ENCODE measurements at places on chromosomes 7 and 10.

GRCh38 chr7:21651697-21652096 lies 108.9 kb downstream of the DNAH11 start:
- no peak for DNase-seq

DNA sequence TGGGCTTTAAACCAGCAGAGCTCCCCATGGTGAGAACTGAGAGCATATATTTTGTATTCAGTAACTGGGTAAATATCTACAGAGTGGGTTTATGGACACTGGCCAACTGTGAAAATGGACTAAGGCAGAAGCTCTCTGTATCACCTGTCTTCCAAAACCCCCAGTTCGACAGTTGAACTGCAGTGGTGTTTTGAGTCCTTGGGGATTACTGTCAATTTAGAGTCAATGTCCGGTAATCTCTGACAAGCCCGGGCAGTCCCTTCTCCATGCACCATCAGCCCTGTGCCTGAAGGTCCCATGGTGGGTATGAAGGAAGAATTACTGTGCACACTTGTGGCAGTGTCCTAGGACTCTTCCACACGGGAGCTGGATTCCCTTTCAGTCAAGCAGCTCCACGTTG lies 235.0 kb downstream of the CCSER2 start:
- DNase-seq = no peak

- DNase-seq = no peak
These were observed 18.8 kb downstream of the NOBOX start for GRCh38 chr7:144384555-144385245.

DNA sequence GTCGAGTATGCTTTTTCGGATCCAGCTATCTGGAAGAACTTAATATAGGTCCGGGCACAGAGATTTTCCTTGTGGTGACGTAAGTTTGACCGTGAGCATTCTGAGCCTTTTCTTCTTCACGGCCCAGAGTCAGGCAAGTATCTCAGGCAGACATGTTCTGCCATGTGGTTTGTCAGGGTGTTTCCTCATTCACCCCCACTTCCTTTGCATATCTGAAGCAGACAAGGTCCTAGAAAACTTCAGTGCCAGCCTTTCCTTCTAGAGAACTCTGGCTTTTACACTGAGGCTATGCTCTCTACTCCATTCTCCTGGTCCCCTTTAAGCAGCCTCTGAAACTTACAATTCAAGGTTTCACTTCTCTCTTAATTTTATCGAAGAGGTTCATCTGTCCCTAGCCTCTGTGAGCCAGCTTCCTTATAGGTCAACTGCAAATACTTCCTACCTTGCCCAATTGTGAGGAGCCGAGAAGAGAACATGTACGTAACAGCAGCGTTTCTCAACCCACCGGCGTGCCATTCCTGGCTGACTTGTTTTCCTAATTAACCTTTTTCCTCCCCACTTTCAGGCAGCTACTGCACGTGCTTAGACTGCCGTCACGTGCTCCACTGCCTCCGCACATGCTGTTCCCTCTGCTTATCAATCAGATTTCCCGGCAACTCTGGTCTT lies 47.3 kb downstream of the CDCA7L start:
- DNase-seq = no peak

DNA sequence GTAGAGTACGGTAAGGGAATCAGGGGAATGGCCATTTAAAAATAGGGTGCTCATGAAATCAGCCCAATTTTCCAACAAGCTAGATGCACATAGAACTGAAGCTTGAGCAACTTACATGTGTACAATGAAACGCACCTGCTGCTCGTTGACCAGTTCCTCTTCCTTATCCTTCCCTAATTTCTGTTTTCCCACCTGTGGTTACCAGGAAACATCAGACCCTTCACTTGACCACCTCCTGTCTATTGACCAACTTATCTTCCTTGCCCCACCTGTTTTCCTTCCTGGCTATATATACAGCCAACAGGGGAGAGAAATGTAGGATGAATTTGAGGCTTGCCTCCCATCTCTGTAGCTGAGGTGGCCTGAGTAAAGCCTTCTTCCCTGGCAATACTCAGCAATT lies 37.8 kb upstream of the RAPGEF5 start:
- DNase-seq = no peak

DNA sequence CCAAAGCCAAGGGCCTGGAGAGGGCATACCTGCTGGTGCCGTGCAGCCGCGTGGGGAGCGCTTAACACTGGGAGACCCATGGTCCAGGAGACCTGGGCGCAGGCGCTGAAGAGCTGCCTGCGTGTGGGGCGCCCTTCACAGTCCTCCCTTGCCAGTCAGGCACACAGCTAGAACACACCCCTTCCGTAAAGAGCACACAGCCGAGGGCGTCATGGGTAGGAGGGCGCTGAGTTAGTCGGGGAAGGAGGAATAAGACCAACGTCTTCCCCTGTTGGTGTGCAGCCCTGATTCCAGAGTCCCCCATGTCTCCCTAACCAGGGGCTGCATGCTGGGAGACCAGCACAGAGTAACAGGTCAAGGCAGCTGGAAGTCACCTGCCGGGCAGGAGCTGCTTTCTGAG lies 273.9 kb downstream of the USP6NL start:
- DNase-seq = no peak

- DNase-seq = no peak
These were observed 86.7 kb downstream of the DGKI start for GRCh38 chr7:137760111-137760510.

DNA sequence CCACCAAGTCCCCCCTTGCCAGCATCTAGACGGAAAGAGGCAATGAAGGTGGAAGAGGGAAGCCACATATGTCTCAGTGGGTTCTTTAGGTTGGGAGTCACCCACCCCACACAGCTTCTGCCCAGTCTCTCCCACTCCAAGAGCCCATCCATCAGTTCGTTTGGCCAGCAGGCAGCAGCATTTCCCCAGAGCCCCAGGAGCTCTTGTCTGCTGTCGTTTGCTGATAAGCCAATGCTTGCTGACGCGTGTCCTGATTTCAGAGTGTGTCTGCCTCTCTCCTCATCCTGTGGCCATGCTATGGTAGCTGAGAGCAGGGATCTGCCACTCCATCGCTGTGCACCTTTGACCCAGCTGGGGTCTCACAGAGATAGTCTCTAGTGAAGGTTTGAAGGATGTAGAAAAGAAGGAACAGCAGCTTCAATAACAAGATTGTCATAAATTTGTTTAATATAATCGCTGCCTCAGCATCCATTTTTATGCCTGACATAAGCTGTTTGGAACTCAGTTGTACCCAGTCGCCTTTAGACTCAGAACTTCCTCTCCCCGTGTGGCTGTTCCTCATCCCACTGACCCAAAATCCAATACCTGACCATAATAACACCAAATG lies 39.4 kb upstream of the GDF10 start:
- no peak for DNase-seq

- DNase-seq = no peak
These were observed 1.9 kb upstream of the EPHA1 start for GRCh38 chr7:143410521-143411004.

DNA sequence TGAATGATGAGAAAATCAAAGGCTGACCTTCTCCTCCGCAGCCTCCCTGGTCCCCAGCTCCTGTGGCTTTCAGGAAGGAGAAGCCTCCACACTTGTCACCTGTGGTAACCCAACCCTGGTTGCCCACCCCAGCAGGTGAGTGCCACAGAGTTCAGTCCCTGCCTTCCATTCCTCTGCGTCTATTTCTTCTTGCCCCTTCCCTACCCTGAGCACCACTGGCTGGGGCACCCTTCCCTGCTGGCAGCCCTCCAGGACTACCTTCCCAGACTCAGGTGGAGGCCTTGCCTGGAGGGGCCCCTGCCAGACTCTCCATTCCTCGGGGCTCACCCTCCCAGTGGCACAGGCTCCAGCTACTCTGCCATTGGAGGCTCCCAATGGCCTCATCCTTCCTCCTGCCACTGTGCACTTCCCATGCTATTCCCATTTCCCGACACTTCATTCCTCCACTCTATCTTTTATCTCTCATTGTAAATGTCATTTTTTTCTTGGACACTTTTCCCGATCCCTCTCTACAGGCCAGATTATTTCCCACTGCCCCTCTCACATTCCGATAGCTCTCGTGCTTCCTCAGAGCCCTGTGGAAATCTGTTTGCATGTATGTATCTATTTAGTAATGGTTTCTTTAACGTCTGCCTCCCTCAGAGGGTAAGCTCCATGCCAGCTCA lies 90.6 kb upstream of the PCBD1 start:
- no peak for DNase-seq

GRCh38 chr7:101767544-101767943 lies 49.9 kb upstream of the CUX1 start:
- DNase-seq = no peak

DNA sequence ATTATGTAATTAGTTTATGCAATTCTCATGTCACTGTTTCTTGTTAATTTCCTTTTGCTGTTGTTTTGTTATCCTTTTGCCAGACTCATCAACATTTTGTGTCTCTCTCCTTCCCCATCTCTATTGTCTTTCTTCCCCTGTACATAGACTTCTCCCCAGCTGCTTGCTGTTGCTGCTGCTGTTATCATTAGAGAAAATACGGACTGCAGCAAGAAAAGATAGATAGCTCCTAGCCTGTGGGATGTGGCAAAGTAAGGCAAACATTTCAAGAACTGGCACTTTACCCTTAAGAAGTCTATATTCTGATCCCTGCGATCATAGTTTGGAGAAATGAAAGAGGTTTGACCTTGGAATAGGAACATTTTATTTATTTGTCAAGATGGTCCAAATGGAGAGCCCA lies 162.2 kb downstream of the AOAH start:
- no peak for DNase-seq

GRCh38 chr7:93159490-93159889 lies 11.3 kb upstream of the SAMD9L start:
- DNase-seq = no peak

GRCh38 chr10:128763588-128763987 lies 637.4 kb upstream of the MKI67 start:
- DNase-seq = no peak

DNA sequence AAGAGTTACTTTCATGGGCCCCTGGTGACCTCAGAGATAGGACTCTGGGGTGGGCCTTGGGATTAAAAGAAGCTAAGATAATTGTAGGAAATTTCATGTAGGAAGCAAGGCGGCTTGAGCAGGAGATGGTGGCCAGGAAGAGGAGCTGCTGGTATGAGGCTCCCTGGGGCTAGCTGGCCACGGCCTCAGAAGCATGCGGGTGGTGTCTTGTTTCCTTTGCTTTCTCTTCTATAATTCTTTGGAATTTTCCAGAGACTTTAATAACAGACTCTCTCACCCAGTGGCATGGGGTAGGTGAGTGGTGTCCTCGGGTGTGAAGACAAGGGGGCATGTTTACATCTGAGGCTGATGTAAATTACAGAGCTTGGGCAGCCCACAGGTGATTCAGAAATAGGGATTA lies 41.9 kb upstream of the KDM7A start:
- no peak for DNase-seq

Data from NCI-H526 (cell line).